ENCODE measurements at places on chromosomes 7 and 10.

DNA sequence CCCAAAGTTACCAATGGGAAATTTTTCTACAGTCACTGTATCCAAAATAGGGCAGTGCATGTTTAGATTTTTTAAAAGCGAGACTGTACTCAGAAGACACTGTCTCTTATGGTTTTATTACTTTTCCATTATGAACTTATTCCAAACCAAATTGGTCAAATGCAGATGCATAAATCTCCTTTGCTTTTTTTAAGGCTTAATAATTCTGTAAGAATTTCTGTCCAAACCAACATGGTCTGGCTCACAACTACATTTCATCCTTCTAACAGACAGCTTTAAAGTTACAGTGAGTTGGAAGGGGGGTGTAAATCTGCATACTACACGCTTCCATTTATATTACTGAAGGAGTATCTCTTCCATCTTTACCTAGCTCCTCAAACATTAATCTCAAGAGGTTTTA, 199.2 kb downstream of the SLC25A13 start:
- no peak for DNase-seq

GRCh38 chr7:55296070-55296469, 69.1 kb upstream of the LANCL2 start:
- no peak for DNase-seq

GRCh38 chr10:71597821-71598498, 121.6 kb downstream of the C10orf105 start:
- DNase-seq = no peak

- no peak for DNase-seq
These were observed 160.3 kb downstream of the PTEN start for GRCh38 chr10:88023676-88024075.

- no peak for DNase-seq
These were observed 477.0 kb downstream of the PTPRN2 start for GRCh38 chr7:158110661-158111048.

GRCh38 chr10:55091691-55092328, 290.8 kb upstream of the PCDH15 start:
- DNase-seq = no peak

DNA sequence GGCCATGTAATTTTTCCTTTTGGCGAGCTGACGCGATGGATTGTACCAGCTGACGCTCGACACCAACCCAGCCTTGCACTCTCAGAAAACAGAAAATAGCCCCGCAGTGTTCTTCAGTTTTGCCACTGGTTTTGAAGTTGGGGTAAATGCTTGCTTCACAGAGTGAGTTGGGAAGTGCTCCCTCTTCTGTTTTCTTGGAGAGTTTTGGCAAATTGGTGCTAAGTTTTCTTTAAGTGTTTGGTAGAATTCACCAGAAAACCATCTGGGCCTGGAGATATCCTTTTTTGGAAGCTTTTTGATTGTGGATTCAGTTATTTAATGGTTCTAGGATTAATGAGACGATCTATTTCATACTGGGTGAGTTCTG, 252.8 kb downstream of the ELFN1 start:
- DNase-seq = no peak

DNA sequence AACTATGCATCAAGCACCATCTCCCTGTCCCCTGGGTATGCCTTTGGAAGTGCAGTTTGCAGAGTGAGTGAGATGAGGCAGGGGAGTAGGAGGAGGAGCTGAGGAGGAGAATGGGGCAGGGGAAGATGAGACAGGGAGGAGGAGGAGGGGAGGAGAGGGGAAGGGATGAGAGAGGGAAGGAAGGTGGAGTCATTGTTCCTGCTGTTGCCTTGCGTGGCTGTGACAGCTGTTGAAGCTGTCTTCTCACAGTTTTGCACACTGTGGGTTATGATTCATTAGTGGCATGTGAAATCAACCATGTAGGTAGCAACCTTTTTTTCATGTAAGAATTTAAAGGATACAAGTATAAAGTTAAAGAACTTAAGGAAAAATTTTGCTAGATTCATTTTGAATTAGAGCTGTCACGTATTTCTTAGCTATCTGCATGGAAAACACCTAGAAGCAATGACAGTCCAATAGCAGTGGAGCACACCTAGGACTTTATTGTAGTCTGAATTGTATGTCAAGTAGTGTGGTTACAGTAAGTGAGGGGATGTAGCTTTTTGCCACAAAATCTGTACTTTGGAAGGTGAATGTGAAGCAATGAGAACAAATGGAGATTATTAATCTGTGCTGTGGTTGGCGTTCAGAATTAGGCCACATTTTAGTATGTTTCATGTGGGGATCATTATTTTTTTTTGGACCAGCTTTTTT, 21.7 kb downstream of the CCM2 start:
- DNase-seq = no peak

DNA sequence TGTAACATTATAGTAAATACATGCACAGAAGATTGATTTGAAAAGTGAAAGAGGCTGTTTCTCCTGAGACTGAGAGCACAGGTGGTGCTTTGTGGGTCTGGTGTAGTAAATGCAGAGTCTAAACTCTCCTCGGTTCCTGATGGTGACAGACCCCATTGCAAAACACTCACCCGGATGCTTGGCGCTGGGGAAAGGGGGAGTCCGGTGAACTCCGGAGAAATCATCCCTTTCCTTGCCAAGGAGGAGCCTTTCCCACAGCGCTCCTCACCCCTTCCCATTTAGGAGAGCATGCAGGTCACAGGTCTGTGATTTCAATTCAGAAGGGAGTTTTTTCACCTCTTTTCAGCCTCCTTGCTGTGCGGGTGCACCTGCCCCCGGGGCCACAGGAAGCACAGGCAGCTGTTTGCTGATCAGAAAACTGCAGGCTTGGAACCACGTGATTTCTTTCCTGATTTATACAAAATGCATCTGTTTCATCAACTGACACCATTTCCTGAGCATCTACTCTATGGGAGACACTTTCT, 75.6 kb upstream of the LYZL2 start:
- DNase-seq = no peak

- DNase-seq = no peak
These were observed 71.1 kb downstream of the INSYN2A start for GRCh38 chr10:127125331-127125730.

DNA sequence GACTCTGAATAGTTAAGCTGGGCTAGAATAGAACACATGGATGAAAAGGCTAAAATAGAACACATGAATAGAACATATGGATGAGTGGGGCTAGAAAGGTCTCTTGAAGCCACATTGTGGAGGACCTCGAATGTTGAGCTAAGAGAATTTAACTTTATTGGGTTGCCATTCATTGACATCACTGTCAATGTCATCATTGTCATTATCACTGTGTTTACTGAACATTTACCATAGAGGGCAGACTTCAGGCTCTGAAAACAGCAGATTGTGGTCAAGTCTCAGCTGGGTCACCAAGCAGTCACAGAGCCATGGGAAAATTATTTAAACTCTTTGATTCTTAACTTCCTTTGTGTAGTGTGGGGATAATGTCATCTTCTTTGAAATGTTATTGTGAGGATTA, 80.4 kb downstream of the WDFY4 start:
- DNase-seq = no peak

- no peak for DNase-seq
These were observed 177.3 kb downstream of the DKK1 start for GRCh38 chr10:52491246-52491995.

DNA sequence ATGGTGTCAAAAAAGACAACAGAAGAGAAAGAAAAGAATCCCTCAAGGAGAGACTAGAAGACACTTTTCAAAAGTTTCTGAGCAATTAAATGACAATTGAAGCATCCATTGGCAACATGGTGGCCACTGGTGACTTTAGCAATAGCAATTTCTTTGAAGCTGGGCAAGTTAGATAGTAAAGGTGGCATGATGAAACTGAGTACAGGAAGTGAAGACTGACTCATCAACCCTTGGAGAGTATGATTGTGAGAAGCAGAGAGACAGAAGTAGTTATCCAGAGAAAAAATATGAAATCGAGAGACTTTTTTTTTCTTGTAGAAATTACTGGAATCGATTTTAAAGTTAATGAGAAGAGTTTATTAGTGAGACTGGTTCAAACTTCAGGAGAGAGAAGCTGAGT, 52.5 kb downstream of the DGKB start:
- DNase-seq = no peak

DNA sequence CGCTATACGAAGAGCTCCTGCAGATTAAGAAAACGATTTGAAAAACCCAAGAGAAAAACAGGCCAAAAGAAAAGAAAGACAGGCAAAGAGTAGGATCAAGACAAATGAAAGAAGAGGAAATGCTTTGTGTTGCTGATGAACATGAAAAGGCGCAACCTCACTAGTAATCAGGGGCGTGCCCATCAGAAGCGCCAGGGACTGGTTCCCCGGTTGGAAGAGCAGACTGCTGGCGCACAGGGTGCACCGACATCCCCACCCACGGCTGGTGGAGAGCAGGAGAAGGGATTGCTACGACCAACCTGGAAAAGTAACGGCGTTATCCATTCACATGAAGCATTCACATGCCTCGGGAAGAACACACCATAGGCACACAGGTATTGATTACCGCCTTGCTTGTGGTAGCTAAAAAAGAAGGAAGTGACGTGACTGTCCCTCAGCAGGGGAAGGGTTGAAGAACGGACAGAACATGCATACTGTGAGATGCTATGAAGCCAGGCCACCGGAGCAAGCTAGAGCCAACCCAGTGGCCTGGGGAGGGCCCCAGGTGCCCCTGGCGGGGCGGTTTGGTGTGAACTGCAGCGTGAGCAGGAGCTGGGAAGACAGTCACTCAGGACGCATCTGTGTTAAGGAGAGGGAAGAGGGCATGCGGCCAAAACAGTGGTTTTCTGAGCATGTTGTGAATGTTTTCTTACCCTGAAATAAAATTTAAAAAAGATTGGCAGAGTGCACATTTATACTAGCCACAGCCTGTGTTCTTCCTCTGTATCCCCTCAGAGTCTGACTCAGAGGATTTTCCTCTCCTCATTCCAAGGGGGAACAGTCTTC, 18.3 kb downstream of the AGAP3 start:
- no peak for DNase-seq

- DNase-seq = no peak
These were observed 66.1 kb downstream of the TRRAP start for GRCh38 chr7:98944386-98944785.

- no peak for DNase-seq
These were observed 178.6 kb downstream of the FANK1 start for GRCh38 chr10:126075009-126075408.

- DNase-seq = no peak
These were observed 33.5 kb downstream of the FIGNL1 start for GRCh38 chr7:50416527-50417182.

DNA sequence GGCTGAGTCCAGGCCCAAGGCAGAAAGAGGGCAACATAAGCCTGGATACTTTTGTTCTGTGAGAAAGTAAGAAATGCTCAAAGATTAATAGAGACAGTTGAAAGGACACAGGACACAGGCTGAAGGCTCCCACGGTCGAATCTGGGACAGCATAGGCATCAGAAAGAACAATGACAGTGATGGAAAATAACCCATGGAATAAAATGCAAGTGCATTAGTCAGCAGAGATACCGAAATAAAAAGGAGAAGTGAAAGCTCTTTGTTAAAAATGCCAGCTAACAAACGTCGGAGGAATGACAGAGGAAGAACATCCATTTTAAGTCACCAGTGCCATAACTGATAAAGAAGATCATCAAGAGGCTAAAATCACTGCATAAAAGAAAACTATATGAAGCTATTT, 19.6 kb upstream of the AGAP5 start:
- no peak for DNase-seq

DNA sequence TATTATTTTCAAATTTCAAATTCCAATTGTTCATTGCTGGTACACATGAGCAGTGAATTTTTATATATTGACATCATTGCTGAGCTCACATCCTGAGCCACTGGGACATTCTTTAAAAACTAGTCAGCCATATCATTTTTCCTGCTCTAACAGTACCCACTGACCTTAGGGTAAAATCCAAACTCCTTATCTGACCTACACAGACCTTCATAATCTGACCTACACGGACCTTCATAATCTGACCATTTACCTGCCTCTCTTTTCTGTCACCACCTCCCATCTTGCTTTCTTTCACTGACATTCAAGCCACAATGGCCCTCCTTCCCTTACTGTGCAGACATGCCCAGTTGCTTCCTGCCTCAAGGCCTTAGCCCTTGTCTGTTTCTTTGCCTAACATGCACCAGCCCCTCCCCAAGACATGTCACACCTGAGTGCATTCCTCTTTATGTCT, 16.1 kb upstream of the CUZD1 start:
- DNase-seq = no peak

DNA sequence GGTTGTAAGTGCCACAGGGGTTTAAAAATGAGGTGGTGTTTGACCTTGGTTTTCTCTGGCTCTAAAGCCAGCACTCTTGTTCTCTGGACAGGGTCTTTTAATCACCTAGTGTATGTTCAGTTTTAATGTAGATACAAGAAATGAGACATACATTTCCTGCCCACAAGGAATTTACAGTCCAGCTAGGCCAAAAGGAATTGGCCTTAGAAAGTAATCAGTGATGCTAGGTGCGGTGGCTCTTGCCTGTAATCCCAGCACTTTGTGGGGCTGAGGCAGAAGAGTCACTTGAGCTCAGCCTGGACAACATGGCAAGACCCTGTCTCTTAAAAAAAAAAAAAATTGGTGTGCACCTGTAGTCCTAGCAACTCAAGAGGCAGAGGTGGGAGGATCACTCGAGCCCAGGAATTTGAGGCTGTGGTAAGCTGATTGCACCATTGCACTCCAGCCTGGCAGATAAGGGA, 100.2 kb downstream of the LRMDA start:
- no peak for DNase-seq

- DNase-seq = no peak
These were observed 142.0 kb upstream of the NAMPT start for GRCh38 chr7:106426803-106427202.

GRCh38 chr10:88092973-88093372, 229.5 kb downstream of the PTEN start:
- no peak for DNase-seq

- no peak for DNase-seq
These were observed 38.2 kb downstream of the SLC29A4 start for GRCh38 chr7:5320802-5321396.

DNA sequence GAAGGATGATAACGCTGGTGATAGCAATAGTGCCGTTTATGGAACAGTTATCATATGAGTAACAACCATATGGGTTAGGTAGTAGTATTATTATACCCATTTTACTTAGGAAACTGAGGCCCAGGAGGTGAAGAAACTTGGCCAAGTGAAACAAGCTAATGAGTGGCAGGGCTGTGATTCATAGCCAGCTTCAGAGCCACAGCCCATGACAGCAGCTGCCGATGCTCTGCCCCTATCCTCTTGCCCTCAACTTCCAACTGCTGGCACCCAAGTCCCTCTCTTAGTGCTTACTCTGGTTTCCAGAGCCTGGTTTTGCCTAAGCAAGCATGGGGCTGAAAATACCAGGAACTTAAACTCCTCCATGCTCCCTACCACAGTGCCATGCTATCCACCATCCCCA, 12.3 kb downstream of the SH3PXD2A start:
- no peak for DNase-seq

DNA sequence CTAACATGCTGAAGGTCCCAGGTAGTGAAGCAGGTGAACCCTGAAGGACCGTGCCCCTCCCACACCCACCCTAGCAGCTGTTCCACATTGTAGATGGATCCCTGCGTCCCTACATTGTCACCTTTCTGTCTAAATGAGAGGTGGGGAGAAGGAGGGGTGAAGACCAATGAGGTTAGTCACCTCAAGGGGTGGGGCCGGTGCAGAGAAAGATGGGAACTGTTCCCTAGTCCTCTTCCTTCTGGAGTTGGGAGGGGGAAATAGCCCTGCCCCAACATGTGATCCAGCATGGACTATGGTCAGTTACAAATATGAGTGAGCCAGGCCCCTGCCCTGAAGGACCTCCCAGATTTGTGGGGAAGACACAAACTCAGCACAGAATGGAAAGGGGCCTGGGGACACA, 124.5 kb downstream of the LHPP start:
- DNase-seq = no peak

- no peak for DNase-seq
These were observed 27.6 kb downstream of the SPAG6 start for GRCh38 chr10:22372917-22373316.

Measured in stimulated activated CD4-positive, alpha-beta T cell treated with anti-CD3 and anti-CD28 coated beads, Interleukin-15, amount 100 ng/mL, for 48 hours (primary cell).